Fibroblast of villous mesenchyme (primary cell): ENCODE measurements at places on chromosomes 3 and 15. TPM values are rescaled to one million over a fixed set of nuclear protein-coding genes. Genes with fewer than 3 reads are reported as not detected.

The IGSF11 gene
- under 0.01 TPM in 1 of 2 replicates, not detected in the other for total RNA-seq

The OSTN gene
- total RNA-seq = not detected in 2 replicates

The CATSPER2 gene
- 0.32 and 0.86 TPM in 2 replicates for total RNA-seq

The GNB4 gene
- 71.5 and 87.2 TPM in 2 replicates for total RNA-seq

The RNF13 gene
- total RNA-seq = 48.3 and 77.3 TPM in 2 replicates

GRCh38 chr3:27986234-27986879, 255.1 kb upstream of the CMC1 start:
- DNase-seq = no peak

DNA sequence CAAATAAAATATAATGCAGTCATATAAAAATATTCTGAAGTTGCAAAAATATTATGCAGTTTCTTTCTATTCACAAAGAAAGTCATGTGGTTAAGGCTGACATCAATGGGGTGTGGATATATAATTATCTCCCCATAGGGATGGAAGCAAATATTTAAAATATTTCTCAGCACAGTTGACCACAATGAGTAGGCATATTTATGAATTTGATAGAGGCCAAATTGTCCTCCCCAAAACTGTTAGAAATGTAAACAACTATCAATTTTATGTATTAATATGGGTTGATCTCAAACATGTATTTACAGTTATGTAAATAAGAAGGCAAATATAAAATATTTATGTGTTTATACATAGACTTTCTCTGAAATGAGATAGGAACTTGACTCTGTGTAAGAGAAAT, 246.0 kb upstream of the CBLB start:
- peak; percentile 83 for DNase-seq

DNA sequence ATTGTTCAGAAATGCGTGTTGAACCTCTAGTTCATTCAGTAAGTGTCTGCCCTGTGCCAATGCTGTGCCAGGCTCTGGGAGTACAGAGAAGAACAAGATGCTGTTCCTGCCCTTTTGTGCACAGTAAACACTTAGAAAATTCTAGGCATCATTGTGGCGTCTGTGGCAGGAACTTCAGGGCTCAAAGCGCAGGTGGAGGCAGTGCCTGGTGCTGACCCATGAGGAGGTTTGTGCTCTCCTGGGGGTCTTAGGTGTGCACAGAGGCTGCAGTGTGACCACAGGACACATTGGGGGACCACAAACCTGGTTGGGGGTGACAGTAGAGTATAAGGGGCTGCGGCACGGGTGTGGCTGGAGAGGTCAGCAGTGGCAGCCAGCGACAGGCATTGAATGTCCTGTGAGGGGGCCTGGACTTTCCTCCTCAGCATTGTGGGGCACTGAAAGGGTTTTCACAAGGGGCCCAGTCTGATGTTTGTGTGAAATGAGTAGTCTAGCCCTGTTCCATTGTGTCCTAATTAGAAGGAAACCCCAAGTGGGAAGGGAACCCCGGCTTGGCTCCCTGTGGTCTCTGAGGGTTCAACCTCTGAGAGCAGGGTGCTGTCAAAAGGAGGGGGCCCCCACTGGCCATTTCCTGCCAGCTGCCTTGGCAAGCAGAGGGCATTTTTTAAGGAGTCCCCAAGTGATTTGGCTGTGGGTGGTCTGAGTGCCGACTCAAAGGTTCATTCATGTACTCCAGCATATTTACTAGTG, 20.9 kb downstream of the MRAS start:
- DNase-seq = no peak

DNA sequence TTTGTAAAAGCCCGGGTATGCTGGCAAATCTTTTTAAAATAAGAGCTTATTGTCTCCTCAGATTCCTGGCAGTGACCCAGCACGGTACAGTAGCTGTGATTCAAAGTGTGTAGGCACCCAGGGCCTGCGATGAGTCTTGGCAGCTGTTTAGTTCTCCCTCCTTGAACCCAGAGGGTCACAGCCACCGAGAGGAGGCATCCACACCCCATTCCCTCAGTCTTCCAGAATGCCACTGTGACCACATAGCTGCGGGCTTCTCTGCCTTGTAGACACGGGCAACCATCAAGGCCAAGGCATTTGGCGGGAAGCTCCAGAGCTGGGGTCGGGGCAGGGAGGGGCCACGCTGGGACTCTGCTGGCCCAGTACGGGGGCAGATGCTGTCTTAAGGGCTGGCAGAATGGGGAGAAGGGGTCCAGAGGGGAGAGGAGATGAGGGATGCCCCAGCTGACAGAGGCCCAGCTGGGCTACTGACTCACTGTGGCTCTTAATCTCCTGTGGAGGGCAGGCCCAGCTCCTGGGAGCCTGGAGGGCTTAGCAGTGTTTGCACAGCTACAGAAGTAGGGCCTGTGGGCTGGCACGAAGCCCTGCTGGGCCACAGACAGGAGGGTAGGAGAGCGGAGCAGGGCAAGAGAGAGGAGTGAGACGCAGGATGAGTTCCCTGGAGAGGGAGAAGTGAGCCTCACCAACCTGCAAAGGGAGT, 68.8 kb upstream of the DLG1 start:
- DNase-seq = peak; percentile 89

DNA sequence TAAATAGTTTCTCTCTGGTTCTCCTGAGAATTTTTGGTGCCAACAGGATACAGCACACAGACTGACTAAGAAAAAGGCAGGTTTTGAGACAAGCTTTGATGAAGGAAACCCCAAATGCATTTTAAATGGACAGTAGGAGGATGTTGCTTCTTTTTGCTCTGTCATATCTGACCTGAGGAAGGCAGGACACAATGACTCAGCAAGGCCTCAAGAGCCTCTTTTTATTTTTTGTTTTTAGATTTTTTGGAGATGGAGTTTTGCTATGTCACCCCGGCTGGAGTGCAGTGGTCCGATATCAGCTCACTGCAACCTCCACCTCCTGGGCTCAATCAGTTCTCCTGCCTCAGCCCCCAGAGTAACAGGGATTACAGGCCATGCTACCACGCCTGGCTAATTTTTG, 16.9 kb upstream of the KNG1 start:
- DNase-seq = no peak

GRCh38 chr15:94412979-94413746, 181.8 kb downstream of the MCTP2 start:
- peak; percentile 53 for DNase-seq

DNA sequence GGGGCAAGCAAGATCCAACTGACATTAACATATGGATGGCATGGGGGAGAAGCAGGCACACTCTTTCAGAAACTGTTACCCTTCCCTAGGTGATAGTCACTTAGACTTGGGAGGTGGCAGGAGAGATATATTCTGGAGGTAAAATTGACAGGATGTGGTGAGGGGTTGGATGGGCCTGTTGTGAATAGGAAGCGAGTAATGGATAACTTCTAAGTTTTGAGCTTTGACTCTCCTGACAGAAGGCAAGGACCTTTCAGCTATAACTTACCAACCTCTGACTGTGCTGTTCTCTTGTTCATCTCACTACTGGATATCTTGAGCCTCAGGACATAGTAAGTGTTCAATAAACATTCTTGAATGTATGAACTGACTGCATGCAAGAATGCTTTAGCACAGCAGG, 1.9 kb upstream of the PDIA5 start:
- no peak for DNase-seq

DNA sequence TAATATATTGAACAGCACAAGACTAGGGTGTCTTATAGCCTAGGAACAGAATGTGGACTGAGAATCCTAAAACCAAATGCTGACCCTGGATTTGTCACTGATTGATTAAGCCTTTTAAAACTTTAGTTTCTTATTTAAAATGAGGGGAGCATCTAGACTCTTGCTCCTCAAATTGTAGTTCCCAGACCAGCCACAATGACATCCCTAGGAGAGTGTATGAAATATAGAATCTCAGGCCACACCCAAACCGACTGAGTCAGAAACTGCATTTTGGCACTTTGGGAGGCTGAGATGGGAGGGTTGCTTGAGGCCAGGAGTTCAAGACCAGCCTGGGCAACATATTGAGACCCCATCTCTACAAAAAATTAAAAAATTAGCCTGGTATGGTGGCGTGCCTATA, 287.8 kb upstream of the UMPS start:
- no peak for DNase-seq

DNA sequence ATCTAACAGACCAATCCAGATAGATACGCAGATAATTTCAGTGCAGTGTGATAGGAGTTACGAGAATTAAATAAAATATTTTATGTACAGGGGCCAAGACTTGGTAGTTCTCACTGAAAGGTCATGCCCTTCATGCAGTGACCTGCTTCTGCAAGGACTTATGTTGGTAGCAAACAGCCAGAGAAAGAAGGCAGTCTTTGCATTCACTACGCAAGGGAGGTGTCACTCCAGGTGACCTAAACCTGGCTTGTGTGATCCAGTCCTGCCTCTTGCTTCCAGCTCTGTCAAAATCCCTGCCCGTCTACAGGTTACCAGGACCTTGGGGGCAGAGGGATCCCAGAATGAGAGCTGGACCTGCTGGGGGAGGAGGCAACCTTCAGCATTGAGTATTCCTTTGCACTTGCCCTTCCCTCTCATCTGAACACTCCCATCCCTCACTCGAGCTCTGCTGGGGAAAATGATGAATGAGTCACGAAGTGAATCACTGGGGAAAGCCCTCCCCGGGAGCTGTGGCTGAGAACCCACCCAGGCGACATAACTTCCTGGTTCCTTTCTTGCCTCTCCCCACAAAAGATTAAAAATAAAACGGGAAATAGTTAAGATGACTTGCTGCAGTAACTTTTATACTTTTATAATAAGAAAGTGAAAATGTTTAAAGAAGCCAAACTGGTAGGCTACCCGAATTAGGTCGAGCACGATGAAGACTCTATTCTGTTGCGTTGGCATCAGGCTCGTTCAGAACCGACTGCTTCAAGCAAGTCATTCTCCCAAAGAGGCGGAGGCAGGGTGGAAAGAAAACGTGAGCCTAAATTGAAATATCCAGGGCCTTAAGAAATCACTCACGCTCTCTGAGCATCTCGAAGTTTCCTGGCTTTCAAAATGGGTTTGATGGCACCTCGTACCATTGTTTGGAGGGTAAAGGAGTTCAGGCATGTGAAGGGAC, 216.1 kb downstream of the SLCO3A1 start:
- peak; percentile 28 for DNase-seq

DNA sequence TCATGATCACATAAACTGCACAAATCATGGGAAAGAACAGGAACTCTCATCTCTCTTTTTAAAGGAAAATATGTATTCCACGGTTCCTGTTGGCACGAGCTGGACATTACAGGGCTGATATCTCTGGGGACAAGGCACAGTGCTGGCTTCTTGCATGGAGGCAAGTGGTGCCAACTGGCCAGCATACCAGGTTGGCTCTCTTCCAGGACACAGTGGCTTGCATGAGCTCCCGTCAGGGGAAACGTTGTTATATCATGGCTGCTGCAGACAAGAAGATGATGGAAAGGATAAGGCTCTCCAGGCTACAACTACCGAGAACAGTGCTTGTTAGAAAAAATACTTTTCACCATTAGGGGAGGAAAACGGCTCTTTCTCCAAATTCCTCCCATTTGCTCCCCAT, 283.9 kb downstream of the RORA start:
- DNase-seq = no peak

- DNase-seq = no peak
Observed at GRCh38 chr3:51044982-51045381, 340.1 kb upstream of the MANF start.

DNA sequence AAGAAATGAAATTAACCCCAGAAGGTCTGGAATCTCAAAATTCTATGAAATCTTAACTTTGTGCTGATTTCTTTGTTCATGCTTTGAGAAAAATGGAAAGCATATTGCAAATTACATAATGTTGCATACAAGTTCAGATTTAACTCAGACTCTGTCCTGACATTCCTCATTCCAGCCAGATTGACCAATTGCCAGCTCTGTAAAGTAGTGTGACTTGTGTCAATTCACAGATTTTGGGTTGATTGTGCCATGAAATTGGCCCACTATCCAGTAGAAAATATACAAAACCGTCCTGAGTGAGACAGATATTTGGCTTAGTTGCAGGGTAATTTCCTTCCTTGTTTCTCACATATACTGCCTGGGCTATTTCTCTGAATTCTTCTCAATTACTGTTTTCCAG, 1312.6 kb downstream of the ROBO1 start:
- DNase-seq = no peak

DNA sequence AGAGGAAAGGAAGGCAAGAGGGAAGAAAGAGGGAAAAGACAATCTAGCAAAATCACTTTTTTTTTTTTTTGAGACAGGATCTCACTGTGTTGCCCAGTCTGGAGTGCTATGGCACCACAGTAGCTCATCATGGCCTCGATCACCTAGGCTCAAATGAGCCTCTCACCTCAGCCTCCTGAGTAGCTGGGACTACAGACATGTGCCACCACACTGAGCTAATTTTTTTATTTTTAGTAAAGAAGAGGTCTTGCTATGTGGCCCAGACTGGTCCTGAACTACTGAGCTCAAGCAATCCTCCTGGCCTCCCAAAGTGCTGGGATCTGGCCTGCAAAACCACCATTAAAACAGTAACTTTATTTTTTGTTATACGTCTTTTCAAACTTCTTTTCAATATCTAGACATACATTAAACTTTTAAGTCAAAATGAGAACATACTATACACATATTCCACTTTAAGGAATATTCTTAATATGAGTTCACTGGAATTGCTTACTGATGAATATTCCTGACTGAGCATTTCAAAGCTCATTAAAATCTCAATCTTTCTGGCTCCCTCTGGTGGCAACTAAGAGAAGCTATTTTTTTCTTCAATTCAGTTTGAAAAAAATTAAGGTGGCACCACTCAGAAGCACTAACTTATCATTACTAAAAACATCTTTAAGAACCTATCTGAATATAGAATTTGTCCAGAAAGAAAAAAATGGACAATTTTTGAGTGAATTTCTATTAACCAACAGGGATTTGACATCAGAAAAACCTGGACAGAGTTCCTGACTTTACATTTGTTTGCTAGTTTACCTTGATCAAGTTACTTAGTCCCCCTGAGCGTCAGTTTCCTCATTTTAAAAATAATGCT, 40.9 kb downstream of the UACA start:
- peak; percentile 79 for DNase-seq

DNA sequence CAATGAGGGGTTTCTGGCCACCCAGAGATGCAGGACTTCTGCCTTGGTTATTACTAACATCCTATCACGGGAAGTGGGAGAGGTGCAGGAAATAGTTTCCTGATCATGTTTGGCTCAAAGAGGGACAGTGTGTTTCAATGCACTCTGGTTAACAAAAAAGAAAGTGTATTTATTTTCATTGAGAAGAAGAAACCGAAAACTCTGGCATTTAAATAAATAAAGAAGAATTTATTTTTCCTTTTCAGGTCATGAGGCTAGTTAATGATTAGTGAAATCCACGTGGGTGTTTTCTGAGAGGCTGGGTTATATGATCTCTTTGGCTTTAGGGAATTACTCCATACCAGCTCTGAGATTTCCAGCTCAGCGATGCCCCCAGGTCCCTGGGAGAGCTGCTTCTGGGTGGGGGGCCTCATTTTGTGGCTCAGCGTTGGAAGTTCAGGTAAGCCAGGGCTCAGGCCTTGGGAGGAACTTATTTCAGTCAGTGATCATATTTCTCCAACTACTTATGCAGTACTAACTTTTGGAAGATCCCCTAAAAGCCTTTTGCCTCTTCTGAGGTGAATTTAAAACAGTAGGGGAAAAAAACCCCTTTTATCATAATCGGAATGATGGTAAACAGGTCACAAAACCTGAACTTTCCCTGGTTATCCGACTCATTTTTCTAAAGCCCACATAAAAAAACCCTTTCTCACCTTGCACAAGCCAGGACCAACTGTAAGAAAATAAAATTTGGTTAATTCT, at the start of gene PLA1A:
PLA1A (plus strand) TSS at position 338 of the 741 bp plus-strand sequence; CDS start at position 367, 29 bp downstream.
- DNase-seq = no peak
